Omental fat pad (tissue), 4 donors: ENCODE measurements at places on chromosomes 16 and 17. TPM values are rescaled to one million over a fixed set of nuclear protein-coding genes. Genes with fewer than 3 reads are reported as not detected.

DNA sequence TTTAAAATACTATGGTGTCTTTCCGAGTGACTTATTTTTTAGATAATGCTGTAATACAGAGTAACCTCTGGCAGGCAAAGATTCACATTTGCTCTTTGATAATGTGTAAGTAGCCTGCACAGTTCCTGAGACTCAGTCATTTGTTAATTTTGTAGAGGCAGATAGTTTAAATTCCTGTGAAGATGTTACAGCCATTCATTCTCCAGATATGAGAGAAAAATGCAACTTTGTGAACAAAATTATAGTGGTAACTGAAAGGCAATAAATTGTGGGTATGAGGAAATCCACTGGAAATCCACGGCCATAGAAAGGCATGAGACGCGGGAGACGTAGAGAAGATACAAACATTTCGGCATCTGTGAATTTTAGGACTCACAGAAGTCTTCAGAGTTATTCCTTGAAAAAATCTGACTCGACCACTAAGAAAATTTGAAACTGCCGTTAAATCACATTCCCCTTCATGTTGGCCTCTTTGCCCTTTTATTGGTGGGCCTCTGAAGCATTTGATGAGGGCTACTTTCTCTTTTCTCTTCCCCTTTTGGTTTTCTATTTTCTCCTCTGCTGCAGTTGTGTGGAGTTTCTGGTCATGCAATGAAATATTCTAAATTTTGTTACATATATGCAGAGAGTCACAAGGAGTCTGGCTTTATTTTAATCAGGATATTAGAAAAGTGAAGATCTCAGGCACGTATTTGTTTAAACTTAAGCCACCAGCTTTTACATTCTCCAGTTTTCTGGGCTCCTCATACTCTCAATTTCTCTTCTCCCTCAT is 18.8 kb downstream of the HS3ST3A1 start:
- DNase-seq = no peak

GRCh38 chr16:46428108-46429061 is 192.8 kb downstream of the SHCBP1 start:
- DNase-seq = no peak

DNA sequence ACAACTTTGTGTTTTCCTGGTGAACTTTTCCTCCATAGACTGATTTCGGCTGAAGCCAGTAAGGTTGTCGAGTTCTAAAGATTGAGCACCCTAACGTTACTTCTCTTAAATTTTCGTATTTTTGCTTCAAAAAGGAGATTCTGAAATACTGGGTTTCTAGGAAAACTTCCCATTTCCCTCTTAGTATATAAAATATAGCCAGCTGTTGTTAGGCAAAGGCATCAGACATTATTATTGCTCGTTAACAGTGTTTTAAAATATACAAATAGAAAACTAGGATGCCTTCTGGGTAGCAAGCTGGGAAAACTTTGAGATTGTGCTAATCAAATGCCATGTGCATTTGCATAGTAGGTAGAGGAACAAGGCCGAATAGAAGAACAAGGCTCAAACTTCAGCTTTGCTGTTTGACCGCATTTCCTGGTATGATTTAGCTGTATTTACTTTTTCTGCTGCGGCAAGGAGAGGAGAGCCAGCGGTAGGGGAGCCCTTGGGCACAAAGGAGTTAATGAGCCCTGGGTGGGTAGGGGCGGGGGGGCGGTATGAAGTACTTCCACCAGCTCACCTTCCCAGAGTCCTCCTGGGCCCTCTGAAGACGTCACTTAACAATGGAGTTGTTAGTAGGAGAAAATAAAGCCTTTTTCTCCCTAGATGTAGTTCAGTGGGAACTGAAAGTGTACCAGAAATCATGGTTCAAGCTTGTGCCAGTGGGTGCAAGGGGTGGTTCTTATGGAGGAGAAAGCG is 151.9 kb downstream of the MSI2 start:
- no peak for DNase-seq

DNA sequence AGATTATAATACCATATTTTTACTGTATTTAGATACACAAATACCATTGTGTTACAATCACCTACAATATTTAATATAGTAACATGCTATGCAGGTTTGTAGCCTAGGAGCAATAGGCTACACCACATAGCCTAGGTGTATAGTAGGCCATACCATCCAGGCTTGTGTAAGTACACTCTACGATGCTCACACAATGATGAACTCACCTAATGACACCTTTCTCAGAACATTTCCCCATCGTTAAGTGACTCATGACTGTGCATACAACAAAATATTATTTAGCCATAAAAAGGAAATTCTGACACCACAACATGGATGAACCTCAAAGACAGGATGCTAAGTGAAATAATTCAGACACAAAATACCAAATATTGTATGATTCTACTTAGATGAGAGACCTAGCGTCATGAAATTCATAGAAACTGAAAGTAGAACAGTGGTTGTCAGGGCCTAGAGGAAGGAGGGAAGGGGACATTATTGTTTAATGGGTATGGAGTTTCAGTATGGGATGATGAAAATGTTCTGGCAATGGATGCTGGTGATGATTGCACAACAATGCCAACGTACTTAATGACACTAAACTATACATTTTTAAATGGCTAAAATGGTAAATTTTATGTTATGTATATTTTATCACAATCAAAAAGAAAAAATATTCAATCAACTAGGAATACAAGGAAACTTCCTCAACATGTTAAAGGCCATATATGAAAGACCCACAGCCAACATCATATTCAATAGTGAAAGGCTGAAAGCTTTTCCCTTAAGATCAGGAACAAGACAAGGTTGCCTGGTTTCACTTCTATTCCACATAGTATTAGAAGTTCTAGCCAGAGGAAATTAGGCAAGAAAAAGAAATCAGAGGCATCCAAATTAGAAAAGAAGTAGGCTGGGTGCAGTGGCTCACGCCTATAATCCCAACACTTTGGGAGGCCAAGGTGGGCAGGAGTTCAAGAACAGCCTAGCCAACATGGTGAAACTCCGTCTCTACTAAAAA is 5.9 kb upstream of the C16orf87 start:
- no peak for DNase-seq

- no peak for DNase-seq
Measured at GRCh38 chr17:10336393-10336792, 36.4 kb downstream of the MYH13 start.

- DNase-seq = no peak
Measured at GRCh38 chr17:74369221-74369620, 1.9 kb downstream of the GPR142 start.

DNA sequence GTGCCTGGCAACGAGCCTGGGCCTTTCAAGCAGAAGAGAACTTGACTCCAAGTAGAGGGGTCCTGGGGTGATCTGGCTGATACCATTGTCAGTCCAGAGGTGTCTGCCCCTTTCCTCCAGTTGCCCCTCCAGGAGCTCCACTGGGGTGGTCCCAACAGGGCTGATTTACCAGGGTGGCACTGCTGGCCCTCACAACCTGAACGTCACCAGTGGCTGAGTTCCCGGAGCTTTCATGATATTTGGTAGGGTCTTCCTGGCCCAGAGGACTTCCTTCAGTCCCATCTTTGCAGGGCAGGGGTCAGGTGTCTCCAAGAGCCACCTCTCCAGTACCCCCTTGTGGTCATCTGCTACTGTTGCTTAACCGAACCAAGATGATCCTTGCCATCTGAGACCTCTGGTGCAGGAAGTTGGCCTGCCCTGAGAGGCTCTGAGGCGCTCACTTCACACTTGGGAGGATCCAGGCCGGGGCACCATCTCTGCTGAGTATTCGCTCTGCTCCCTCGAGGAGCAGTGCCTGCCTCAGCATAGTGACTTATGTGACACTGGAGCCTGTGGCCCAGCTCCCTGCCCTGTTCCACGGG is 3.5 kb downstream of the LIMD2 start:
- DNase-seq = no peak

- no peak for DNase-seq
Measured at GRCh38 chr16:80265624-80266306, 275.0 kb upstream of the DYNLRB2 start.

DNA sequence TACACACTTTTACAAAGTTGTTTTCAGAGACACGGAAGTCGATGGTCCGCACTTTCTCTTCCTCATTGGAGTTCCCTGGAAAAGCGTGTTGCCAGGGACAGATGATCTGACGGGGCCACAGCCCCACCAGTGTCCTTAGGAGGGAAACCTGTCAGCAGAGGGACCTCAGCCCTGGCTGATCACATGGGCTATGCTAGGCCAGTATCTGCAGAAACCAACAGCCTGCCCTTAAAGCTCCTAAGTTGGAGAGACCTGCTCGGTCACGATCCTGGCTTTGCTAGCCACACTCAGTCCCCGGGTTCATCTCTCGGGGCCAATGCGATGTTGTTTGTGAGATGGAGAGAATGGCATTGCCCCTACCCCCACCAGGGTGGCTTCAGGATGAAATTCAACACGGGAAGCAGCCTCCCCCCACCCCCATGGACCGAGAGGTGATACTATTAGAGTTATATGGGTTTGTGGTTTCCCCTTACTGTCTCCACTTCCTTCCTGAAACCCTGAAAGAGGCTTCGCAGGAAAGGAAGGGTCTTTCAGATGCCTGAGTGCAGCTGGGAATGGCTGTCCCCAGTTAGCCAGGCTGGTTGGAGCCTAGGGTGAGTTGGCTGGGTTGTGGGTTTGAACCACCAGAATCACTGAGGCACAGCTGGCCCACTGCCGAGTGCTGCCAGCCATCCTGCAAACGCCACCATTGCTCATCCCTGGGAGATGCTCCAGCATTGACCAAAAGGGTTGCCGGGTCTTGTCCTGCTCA is 16.6 kb downstream of the RMI2 start:
- DNase-seq = no peak

GRCh38 chr16:57620335-57621231 is 7.8 kb upstream of the ADGRG1 start:
- DNase-seq = no peak

DNA sequence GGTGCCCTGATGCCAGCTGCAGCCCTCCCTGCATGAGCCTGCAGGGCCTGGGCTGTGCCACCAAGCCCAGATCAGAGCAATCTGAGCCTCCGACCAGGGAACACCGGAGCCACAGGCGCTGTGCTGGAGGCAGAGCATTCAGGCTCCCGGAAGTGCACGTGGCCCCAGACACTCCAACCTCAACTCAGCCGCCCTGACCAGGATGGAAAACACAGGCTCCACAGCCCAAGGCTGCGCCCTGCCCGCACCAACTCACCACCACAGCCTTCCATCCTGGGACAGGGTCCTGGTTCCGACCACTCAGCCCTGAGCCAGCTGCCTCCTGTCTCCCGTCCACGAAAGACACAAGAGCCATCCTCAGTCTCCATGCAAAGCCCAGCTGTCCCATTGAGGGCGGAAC is 18.5 kb downstream of the LMF1 start:
- no peak for DNase-seq

- no peak for DNase-seq
Measured at GRCh38 chr17:74297941-74298340, 23.9 kb downstream of the DNAI2 start.

GRCh38 chr17:33079201-33079600 is 87.6 kb downstream of the SPACA3 start:
- no peak for DNase-seq

DNA sequence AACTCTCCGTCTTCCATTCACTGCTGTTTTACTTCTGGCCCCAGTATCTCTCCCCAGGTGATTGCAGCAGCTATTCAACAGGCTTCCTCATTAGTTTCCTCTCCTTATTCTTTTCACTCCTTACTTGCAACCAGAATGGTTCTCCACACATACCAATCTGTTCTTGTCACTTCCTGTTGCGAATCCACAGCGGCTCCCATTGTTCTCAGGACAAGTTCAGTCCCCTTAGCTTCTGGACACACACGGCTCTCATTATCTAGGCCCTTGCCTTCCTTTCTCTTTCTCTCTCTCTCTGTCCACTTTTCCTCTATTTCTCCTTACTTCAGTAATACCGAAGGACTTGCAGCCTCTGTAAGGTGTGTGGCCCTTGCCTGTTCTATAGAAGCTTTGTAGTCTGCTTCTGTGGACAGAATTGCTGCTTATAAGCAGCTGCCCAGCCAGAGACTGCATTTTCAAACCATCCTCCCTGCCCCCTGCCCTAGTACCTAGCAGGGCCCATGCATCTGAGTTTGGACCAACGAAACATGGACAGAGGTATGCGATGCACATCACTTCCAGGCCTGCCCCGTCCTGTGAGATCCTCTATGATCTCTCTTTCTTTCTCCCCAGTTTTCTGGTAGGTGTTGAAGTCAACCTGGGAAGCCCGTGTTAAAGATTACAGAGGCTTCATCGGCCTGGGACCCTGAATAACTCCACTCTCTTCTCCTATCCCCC is 45.7 kb downstream of the VAT1L start:
- DNase-seq = no peak

GRCh38 chr16:71557299-71557698 is 19.6 kb downstream of the TAT start:
- DNase-seq = no peak

GRCh38 chr17:47705536-47706530 is 11.9 kb downstream of the TBKBP1 start:
- no peak for DNase-seq

GRCh38 chr16:17258848-17259713 is 211.7 kb downstream of the XYLT1 start:
- DNase-seq = no peak

- DNase-seq = no peak
Measured at GRCh38 chr17:32941419-32942032, 13.6 kb downstream of the TMEM98 start.

- no peak for DNase-seq
Measured at GRCh38 chr17:2410951-2411350, 10.1 kb upstream of the MNT start.

DNA sequence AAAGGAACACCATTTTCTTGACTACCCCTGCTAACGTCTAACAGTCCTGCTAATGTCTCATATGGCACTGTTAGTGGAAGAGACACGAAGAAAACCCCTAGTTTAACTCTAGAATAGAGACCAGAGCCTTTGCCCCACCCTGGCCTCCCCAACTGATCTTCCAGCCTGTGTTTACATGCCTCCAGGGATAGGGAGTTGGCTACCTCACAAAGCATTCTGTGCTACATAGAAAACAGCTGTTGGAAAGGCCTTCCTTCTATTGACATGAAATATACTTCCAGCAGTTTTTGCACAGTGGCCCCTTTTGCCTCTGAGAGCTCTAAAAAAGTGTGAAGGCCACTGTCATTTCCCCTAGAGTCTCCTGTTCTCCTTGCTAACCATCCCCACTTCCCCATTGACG is 73.1 kb downstream of the ASIC2 start:
- DNase-seq = no peak

Gene LGALS9
- total RNA-seq = 54.7 TPM

Gene TBC1D3
- total RNA-seq = not detected

Gene CCL2
- total RNA-seq = 39.8 TPM

Gene ANKRD11
- total RNA-seq = 68.1 TPM

Gene SLC13A2
- total RNA-seq = not detected

Gene APRT
- 120 TPM for total RNA-seq

Gene ESRP2
- not detected for total RNA-seq

Gene PLD2
- total RNA-seq = 24.4 TPM

Gene SHISA6
- total RNA-seq = 0.28 TPM

Gene CPHXL2
- not detected for total RNA-seq

Gene LRRC46
- total RNA-seq = not detected

Gene NGFR
- 6.5 TPM for total RNA-seq
